ENCODE measurements at places on chromosomes 5 and 9. TPM values are rescaled to one million over a fixed set of nuclear protein-coding genes. Genes with fewer than 3 reads are reported as not detected.

The MRRF gene
- 62.4 TPM for total RNA-seq

The LHX6 gene
- total RNA-seq: 5.1 TPM

DNA sequence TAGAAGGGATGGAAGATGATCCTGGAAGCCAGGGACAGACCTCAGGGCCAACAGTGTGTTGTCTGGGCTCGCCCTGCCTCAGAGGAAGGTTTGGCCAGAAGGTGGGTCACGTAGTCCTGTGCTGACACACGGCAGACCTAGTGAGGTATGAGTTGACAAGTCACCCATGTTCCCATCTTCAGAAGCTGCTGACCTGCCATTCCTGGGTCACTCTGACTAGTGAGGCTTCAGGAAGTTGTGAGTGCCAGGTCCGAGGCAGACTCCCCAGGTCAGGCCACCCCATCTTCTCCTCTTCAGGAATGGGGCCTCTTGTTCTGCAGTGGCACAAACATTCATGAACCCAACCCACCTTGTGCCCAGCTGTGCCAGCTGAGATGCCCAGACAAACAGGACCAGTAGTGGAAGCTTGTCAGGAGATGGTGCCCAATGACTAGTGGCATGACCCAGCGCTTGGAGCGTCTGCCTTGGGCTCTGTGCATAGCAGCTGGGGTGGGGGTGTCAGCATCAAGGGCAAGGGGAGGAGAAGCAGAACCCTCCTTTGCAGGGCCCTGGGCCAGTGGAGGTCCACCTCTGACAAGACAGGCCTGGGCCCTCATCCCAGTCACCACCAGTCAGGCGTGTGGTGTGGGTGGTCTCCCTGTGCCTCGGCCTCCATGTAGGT is 16.8 kb upstream of the ANGPTL2 start:
- no peak for DNase-seq

- DNase-seq: no peak
Observed at GRCh38 chr9:82682431-82682830, 380.5 kb downstream of the RASEF start.

GRCh38 chr5:178520851-178521250 is 69.3 kb downstream of the COL23A1 start:
- no peak for DNase-seq

- no peak for DNase-seq
Observed at GRCh38 chr5:170849374-170849773, 12.4 kb upstream of the RANBP17 start.

Data from mucosa of descending colon (tissue), 3 donors.